ENCODE measurements at places on chromosomes 11 and 22.

- DNase-seq = no peak
These were observed 45.5 kb downstream of the FAR1 start for GRCh38 chr11:13713982-13714381.

DNA sequence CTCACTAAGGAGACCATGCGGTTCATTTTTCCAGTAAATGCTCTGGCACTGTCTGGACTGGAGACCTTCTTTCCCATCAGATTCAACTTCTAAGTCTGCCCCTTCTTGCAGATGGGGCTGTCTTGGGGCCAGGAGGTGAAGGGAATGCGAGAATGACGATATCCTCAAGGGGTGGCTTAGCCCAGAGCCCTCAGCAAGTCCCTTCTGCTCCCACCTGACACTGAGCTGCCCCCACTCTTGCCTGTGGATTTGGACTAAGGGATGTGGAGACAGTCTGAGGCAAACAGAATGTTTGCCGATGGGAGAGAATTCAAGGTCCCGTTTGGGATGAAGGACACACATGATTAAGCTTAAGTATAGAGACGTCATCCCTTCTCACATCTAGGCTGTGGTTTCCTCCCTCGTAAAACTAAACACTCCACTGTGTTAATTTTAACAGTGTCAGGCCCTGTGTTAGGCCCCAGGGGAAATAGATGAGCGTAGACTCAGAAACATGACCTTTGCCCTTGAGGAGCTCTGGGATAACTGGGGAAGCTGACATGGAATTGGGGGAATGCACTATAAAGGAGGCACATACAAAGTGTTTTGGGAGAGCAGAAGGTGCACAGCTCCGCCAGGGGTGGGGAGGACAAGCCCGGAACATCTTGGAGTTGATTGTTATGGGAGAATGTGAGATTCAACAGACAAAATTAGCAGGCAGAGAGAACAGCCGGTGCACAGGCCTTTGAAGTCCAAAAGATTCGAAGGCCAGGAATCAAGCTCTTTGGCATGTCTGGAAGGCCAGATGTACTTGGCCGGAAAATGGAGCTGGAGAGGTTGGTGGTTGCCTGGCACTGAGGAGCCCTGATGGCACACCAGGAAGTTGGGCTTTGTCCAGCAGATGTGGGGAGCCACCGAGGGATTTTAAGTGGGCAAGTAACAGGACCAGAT is 71.6 kb downstream of the ST3GAL4 start:
- DNase-seq = peak; percentile 31

DNA sequence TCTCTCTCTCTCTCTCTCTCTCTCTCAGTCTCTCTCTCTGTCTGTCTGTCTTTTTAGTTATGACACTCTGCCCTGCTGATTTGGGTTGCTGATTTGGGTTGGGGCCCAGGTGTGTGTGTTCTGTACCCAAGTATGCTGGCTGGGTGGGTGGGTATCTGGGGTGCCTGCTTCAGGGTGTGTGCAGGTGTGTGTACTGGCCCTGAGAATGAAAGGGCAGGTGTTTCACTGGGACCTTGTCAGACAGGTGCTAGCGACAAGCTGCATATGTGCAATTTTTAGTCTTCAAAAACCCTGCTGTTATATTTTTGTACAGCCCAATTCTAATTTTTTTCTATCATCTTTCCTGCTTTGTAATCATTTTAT is 943 bp downstream of the CSF2RB start:
- DNase-seq = no peak

GRCh38 chr22:49159711-49160110 is 668.0 kb downstream of the BRD1 start:
- no peak for DNase-seq

DNA sequence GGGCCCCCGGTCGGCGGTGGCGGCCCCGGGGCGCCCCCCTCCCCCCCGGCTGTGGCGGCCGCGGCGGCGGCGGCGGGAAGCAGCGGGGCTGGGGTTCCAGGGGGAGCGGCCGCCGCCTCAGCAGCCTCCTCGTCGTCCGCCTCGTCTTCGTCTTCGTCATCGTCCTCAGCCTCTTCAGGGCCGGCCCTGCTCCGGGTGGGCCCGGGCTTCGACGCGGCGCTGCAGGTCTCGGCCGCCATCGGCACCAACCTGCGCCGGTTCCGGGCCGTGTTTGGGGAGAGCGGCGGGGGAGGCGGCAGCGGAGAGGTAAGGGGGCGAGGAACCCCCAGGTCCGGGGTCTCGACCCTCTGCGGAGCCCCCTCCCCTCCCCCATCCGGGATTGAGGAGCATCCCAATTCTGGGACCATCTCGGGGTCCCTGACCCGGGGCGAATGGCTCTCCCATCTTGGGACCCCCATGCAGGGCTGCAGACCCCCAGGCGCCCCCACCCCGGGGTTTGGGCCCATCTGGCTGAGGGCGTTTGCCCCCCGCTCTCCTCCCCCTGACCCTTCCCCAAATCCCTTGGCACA is 431 bp downstream of the KMT2A start:
- peak; percentile 41 for DNase-seq

DNA sequence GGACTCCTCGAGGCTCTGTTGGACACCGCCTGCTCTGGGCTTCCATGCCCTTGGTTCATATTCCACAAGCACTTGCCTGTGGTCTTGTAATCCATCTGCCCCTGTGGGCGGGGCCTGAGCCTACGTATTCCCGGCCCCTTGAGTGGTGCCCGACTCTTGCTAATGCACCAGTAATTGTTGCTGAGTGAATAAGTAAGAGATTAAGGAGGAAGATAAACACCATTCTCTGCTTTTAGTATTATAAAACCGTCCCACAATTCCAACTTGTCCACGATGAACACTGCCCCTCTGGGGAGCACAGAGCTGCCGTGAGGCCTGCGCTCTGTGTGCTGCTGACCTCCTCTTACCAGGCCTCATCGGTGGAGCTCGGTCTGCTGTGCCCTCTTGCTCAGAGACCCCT is 50.3 kb downstream of the MICAL2 start:
- no peak for DNase-seq

DNA sequence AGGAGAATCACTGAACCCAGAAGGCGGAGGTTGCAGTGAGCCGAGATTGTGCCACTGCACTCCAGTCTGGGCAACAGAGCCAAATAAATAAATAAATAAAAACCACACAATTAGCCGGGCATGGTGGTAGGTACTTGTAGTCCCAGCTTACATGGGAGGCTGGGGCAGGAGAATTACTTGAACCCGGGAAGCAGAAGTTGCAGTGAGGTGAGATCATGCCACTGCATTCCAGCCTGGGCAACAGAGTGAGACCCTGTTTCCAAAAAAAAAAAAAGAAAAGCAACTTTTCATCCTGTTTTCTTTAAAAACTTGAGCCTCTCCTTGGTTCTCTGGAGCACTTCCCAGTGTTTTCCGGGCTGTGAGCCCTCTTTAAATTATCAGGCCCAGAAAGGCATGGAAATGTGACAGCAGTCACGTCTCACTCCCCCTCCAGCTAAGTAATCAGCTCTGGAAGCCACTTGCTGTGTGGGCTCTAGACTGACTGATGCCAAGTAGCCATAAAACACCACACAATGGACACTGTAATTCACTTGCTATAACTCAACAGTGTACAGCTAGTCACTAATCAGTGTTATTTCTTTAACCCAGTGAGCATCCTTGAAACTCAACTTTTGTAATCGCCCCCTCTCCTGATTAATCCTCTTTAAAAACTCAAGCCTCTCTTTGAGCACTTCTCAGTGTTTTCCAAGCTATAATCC is 13.0 kb upstream of the MCHR1 start:
- peak; percentile 57 for DNase-seq

GRCh38 chr11:3616721-3617460 is 24.9 kb downstream of the ART5 start:
- no peak for DNase-seq

- DNase-seq = no peak
These were observed 1.6 kb downstream of the NFAM1 start for GRCh38 chr22:42430528-42431125.

DNA sequence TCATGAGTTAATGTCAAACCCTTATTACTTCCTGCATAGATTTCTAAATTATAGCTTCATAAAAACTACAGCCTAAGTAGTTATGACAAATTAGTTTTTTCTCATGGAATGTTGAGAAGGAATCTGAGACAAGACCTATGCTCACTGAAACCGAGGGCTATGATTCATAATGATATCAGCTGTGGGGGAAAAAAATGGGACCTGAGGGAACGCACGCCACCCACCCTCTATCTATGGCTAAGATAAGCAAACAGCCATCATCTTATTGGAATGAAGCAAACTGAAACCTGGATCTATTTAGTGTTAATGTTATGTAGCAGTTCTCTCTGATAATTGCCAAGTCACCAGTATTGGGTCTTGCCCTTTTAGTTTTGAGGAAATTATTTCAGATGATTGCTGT is 906.9 kb upstream of the RAG2 start:
- DNase-seq = peak; percentile 98

- no peak for DNase-seq
These were observed 336.6 kb upstream of the API5 start for GRCh38 chr11:42975180-42975529.

DNA sequence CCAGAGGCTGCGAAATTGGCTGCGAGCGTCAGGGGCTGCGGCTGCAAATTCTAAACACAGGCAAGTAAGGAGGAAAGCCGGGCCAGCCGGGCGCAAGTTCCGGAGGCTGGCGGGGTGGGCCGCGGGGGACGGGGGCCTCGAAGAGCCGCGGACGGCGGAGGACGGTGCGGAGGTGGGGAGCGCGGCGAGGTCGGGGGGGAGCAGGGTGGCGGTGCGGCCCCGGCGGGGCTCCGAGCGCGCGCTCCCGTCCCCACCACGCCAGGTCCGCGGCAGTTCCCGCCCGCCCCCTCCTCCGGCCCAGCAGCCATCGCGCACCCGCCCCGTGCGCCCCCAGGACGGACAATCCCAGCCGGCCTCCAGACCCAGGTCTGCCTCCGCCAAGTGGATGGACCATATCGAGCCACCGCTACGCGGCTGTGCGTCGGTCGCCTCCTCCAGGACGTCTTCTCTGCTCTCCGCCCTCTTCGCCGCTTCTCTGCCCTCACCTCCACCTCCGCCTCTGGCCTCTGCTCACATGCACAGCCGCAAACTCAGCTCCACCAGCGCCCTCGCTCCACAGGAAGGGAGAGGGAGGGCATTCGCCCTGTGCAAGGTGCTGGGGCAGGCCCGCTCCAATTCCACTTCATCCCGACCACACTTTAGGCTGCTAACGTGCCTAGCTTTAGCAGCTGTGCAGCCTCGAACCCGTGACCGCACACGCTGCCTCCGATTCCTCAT is 7.2 kb downstream of the ELFN2 start:
- DNase-seq = peak; percentile 25

DNA sequence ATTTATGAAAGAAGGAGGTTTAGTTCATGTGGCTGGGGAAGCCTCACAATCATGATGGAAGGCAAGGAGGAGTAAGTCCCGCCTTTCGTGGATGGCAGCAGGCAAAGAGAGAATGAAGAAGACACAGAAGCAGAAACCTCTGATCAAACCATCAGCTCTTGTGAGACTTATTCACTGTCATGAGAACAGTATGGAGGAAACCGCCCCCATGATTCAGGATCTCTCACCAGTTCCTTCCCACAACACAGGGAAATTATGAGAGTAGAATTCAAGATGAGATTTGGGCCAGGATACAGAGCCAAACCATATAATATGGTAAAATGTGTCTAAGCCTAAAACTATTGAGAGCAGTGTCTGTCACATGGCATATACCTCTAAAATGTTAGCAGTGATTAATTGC is 503.8 kb upstream of the CCDC179 start:
- no peak for DNase-seq

GRCh38 chr11:17927681-17928343 is 85.0 kb downstream of the SERGEF start:
- DNase-seq = no peak

DNA sequence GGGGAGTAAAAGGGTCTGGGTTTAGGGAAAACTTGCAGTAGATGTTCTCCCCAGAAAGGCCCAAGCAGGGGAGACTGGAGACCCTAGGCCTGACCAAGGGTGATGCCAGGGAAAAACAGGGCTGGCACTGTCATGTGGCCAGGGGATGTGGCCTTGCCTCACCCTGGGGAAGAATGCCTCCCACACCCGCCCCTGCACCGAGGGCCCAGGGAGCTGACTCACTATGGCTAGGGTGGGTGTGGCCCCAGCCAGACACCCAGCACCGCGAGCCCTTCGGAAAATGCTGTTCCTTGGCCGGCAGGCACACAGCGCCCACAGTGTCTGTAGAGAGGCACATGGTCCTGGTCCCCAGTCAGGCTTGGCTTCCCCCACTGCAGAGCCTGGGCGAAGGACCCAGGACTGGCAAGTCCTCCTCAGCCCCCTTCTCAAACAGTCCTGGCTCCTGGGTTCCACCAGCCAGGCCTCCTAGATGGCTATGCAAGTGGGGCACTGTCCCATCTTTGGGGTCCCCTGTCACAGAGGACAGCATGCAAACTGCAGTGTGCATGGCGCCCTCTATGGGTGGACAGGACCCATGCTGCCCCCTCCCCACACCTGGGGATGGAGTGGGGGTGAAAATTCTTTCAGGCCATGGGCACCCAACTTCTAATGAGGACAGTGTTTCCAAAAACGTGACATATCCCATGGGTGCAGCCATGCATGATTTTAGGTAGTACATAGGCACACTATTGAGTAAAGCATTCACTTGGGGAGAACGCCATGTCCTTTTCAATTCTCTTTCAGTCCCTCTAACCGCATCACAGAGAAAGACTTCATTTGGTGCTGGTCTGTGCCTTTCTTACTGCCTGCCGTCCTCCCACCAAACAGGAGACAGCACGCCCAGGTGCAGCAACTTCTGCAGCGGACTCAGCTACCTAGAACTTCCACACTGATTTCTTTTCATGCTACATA is 15.2 kb downstream of the TMPRSS5 start:
- peak; percentile 87 for DNase-seq

GRCh38 chr11:103897160-103897936 is 139.1 kb upstream of the DDI1 start:
- DNase-seq = no peak

- no peak for DNase-seq
These were observed 273.3 kb downstream of the CTTN start for GRCh38 chr11:70671611-70672010.

GRCh38 chr11:116329354-116330090 is 443.3 kb downstream of the BUD13 start:
- DNase-seq = no peak

DNA sequence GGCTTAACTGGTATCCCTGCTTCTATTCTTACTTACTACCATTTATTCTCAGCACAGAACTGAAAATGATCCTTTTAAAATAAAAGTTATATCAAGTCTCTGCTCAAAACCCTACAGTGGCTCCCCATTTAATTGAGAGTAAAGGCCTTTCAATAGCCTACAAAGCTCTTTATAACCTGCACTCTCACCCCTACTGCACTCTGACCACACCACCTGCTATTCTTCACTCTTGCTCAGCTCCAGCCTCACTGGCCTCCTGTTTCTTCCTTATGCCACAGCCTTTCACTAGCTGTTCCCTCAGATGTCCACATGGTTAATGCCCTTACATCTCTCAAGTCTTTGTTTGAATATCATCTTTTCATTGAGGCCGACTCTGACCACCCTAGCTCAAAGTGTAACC is 40.9 kb upstream of the PPP2R1B start:
- DNase-seq = no peak

GRCh38 chr11:105458071-105458470 is 151.8 kb upstream of the GRIA4 start:
- DNase-seq = no peak

DNA sequence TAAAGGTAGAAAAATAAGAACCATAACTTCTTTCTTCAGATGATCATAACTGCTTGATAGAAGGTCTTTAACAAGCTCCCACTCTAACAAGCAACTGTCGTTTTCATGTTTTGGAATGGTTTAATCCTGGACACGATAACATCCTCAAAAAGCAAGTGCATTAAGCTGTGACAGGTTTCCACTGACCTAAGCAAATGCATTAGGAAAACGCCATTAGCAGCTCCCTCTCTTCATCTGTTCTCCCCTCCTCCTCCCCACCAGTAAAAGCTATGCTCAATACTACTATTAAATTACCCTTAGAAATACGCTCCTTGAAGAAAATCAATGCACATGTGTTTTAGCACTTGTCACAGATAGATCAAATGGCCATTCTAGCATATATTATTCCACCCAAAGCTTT is 729.4 kb downstream of the OPCML start:
- DNase-seq = no peak

Data from EL (cell line).